ENCODE measurements at places on chromosomes 3 and 15.
A peak's percentile ranks its signal among the peaks of the same experiment; 100 is the strongest.

GRCh38 chr15:88674661-88675060 is 35.8 kb downstream of the ISG20 start:
- DNase-seq: no peak

DNA sequence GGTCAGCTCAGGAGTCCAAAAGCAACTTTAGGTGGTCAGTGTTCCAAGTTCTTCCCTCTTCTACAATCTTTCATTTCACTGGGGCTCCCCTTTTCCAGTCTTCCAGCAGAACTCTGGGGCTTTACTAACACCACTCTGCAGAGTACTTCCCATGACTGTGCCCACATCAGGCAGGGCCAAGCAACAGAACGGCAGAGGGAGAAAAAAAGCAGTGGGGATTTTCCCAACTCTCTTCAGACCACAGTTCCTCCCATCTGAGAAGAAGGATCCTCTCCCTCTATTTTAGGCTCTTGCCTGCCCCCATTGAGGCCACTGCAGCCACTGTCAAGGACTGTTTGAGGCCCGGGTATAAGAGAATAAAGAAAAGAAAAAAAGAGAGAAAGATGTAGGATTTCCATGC is 70.7 kb downstream of the TTBK2 start:
- no peak for DNase-seq

DNA sequence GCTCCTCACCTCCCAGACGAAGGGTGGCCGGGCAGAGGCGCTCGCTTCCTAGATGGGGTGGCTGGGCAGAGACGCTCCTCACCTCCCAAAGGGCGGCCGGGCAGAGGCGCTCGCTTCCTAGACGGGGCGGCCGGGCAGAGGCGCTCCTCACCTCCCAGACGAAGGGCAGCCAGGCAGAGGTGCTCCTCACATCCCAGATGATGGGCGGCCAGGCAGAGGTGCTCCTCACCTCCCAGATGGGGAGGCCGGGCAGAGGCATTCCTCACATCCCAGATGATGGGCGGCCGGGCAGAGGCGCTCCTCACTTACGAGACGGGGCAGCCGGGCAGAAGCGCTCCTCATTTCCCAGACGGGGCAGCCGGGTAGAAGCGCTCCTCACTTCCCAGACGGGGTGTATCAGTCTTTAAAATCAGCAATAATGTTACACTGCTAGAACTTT is 19.4 kb upstream of the CCNL1 start:
- no peak for DNase-seq

- DNase-seq: no peak
Observed at GRCh38 chr3:119862616-119863015, 80.7 kb downstream of the NR1I2 start.

GRCh38 chr3:10445561-10446175 is 59.7 kb downstream of the ATP2B2 start:
- DNase-seq: no peak

GRCh38 chr3:113794526-113794925 is 44.1 kb upstream of the GRAMD1C start:
- no peak for DNase-seq

DNA sequence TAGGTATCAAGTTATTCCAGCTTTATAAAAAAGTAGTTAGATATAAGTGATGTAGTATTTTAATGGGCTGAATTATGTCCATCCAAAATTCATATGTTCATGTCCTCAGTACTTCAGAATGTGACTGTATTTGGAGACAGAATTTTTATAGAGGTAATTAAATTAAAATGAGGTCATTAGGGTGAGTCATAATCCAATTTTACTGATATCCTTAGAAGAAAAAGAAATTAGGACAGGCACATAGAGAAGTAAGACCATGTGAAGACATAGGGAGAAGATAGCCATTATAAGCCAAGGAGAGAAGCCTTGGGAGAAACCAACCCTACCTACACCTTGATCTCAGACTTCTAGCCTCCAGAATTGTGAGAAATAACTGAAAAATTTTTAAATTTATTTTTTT is 30.3 kb downstream of the RAP2B start:
- no peak for DNase-seq

DNA sequence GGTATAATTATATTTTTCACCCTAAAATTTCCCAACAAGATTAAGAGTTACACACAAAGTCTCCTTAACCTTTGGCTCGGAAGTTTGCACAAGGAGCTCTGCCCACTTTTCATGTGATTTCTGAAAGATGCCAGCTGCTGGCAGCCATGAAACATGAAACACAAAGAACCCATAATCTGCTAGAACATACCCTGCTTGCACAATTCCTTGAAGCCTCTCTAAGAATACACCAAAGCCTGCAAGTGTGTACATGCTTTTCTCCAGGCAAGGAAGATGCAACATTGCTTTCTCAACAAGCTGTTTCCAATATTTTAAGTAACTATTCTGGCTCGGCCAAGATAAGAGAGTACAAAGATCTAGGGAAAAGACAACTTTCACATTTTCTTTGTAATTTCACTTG is 182.0 kb upstream of the WNT5A start:
- no peak for DNase-seq

DNA sequence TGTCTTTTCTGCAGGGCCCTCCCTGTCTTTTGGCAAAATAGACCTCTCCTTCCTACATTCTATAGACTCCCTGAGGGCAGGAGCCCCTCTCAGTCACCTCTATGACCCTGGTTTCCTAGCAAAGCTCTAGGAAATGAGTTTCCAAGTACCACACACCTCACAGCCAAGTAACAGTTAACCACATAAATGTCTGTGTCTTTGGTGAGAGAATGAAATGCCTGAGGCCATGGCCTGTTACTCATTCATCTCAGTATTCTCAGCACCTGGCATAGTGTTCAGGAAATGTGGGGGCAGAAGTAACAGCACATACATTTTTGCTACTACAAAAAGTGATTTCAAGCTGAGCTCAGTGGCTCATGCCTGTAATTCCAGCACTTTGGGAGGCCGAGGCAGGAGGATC is 21.0 kb downstream of the RFT1 start:
- no peak for DNase-seq

- no peak for DNase-seq
Observed at GRCh38 chr3:80767604-80768003, 993.8 kb downstream of the GBE1 start.

- peak; percentile 90 for DNase-seq
Observed at GRCh38 chr3:128112357-128112968, 11.1 kb downstream of the RUVBL1 start.

GRCh38 chr3:18901571-18901970 is 246.7 kb upstream of the KCNH8 start:
- DNase-seq: no peak

GRCh38 chr3:178195824-178196223 is 340.4 kb upstream of the KCNMB2 start:
- DNase-seq: no peak

DNA sequence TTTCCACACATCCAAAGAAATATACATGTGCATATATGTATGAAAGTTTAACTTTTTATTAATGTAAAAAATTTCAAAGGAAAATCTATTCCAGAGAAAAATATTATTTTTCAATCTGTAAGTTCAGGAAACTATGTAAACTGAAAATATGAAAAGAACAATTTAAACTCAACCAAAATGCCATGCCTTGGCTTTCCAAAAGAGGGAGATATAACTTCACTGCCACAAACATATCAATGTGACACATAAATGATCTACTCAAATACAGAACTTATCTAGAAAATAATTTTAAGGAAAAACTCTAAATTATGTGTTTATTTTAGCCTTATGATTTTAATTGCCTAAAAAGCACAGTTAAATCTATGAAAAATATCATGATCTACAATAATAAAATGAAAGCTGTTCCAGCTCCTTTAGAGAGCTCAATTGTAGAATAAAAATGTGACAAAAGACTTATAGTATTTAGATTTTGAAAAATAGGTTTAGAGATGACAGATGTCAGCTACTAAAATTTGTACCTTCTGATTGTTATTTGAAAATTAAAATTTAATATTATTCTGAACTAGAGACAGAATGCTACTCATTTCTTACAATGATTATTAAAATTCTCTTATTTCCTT is 94.8 kb downstream of the GBE1 start:
- no peak for DNase-seq

DNA sequence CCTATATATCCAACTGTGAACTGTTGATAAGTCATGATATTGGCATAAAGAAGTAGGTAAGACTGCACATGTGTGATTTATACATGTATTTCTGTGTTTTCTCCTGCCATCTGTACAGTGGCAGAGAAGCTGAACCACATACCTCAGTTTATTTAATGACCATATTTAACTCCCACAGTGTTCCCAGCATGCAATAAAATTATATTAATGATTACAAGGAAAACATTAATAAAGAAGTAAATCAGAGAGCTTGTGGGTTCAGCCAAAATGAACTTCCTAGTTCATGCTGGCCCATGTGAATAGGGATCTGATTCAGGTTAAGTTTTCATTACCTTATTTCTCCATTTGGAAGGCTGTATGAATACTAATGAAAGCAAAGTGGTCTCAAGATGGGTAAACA is 439.2 kb downstream of the CNTN6 start:
- no peak for DNase-seq

DNA sequence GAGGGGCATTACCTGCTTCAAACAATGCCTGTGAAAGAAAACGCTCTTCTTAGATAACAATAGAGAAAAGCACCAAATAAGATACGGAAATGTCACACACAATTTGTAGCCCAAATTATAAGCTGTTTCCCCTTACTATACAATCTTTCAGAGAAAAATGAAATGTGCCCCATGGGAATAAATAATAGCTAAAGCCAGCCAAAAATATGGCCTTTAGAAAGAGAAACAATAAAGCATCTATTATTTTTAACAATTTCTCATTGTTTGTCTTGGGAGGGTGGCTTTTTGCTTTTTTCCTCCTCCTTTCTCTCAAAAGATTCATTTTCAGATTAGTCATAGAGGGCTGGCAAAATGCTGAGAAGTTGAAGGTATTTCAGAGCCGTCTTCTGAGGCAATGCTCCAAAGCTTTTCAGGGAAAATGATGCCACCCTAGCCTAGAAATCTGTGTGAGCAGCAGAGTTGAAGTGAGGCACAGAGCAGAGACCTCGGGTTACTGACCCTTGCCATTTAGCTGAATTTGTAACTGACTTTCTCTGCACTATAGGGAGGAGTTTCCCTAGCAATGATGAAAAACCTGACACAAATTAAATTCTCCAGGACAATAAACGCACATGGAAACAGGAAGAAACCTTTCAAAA is 86.3 kb upstream of the PRICKLE2 start:
- no peak for DNase-seq

GRCh38 chr15:77985031-77985930 is 92.2 kb downstream of the TBC1D2B start:
- DNase-seq: no peak

GRCh38 chr3:141302364-141303141 is 65.8 kb upstream of the ZBTB38 start:
- no peak for DNase-seq

- no peak for DNase-seq
Observed at GRCh38 chr3:11367143-11367693, 95.0 kb downstream of the ATG7 start.

GRCh38 chr15:81387621-81388435 is 13.8 kb upstream of the TMC3 start:
- peak; percentile 34 for DNase-seq

- DNase-seq: no peak
Observed at GRCh38 chr3:181265750-181266333, 276.3 kb upstream of the DNAJC19 start.

DNA sequence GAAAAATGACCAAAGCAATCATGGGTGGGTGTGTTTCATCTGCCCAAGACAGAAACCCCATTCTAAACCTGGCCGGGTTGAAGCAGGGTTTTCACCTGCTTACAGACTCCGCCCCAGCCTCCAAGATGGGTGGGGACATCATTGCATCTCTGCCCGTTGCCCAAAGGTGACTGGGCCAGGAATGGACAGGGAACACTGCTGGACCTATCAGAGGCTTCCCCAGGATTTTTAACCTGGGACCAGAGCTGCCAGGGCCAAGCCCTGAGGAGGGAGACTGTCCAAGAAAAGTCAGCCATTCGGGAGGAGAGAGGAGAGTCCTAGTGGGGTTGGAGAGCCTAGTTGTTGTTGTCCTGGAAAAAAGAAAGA is 109.7 kb upstream of the ALDH1A3 start:
- DNase-seq: no peak

GRCh38 chr3:70476174-70476573 is 163.7 kb upstream of the MDFIC2 start:
- no peak for DNase-seq

- no peak for DNase-seq
Observed at GRCh38 chr3:138625707-138626365, 17.3 kb downstream of the FAIM start.

- no peak for DNase-seq
Observed at GRCh38 chr3:192224634-192225155, 502.6 kb downstream of the FGF12 start.

Measured in BE2C (cell line).